Suprapubic skin (tissue), 4 donors: ENCODE measurements at places on chromosomes 13 and 19. TPM values are rescaled to one million over a fixed set of nuclear protein-coding genes. Genes with fewer than 3 reads are reported as not detected.

DNA sequence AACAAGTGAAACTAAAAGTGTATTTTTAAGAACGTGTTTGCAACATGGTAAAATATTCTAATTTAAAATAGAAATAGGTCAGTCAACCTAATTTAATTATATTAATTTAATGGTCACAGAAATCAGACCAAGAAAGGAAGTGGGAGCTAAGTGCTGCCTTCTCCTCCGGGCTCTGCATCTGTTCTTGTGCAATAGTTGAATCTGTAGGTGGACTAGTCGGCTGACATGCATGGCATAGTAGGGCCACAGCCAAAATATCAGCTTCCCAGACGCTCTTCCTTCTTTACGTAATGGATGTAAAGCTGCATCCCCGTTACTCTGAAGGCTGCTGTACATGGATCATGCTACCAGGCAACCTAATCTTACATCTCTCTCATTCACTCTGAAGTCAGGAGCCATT, 47.3 kb downstream of the COL4A1 start:
- no peak for DNase-seq

DNA sequence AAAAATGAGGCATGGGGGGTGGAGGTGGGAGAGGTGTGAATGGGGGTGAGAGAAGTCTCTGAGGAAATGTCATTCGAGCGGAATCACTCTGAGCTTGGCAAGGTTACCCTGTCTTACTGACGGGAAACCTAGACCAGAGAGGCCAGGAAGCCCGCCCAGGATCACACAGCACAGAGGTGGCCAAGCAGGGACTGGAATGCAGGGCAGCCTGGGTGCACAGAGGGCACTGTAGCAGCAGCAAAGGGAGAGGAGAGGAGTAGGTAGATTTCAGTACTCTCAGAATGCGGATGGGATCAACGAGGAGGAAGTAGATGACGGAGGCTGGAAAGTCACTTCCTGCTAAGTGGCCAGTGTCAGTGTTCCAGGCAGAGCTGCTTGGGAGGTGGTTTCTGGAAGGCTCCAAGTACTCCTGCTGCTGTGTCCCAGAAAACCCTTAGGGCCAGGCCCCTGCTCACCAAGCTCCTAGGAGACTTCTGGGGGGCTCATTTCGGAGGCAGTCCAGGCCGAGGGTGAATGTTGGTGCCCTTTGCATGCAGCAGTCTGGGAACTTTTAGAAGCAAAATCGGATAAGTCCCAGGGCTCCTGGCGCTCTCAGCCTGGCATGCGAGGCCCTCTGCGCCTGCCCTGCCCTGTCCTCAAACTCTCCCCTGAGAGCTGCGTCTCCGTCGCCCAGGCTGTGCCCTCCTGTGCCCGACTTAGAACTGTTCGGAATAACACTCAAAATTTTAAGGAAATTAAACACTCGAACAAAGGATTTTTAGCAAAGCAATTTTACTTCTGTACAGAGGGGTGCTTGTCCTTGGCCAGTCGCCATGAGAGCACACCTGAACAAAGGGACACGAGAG, 33.5 kb downstream of the DNM2 start:
- DNase-seq = no peak

- no peak for DNase-seq
These were observed 7.1 kb upstream of the WDR18 start for GRCh38 chr19:977058-977464.

SIRT6 gene
- 28.1 TPM for total RNA-seq
